ENCODE measurements at places on chromosomes 5 and 9.
A peak's percentile ranks its signal among the peaks of the same experiment; 100 is the strongest.

GRCh38 chr5:22651355-22651754, 201.8 kb downstream of the CDH12 start:
- peak; percentile 13 for DNase-seq

DNA sequence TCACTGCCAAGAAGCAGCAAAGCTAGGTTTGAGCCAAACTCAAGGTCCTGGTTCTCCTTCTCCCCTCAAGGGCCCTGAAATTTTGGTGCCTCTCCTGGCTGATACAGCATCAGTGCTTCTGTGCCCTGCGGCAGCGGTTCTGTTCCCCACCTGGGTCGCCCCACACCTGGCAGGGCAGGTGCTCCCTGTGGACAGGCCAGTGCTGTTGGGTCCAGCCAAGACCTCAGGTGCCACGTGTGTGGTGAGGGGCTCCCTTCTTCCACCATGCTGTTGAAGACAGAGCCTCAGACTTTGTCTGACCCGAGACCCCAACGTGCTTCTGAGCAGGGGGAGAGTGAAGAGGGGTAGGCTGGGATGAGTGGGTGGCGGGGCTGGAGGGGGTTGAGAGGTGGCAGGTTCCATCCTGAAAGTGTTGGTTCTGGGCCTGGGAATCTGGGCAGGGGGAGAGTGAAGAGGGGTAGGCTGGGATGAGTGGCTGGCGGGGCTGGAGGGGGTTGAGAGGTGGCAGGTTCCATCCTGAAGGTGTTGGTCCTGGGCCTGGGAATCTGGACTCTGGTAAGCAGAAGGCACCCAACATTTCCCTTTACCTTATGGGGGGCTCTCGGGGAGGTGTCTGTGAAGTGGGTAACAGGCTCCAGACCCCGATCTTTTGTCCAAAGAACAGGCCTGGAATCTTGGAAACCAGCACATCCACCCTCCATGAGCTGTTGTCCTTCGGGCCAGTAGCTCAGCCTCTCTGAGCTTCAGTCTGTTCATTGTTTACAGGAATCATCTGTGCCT, 2.3 kb downstream of the PLEKHG4B start:
- DNase-seq: no peak

GRCh38 chr9:30197954-30198353, 2186.5 kb upstream of the ACO1 start:
- peak; percentile 50 for DNase-seq

DNA sequence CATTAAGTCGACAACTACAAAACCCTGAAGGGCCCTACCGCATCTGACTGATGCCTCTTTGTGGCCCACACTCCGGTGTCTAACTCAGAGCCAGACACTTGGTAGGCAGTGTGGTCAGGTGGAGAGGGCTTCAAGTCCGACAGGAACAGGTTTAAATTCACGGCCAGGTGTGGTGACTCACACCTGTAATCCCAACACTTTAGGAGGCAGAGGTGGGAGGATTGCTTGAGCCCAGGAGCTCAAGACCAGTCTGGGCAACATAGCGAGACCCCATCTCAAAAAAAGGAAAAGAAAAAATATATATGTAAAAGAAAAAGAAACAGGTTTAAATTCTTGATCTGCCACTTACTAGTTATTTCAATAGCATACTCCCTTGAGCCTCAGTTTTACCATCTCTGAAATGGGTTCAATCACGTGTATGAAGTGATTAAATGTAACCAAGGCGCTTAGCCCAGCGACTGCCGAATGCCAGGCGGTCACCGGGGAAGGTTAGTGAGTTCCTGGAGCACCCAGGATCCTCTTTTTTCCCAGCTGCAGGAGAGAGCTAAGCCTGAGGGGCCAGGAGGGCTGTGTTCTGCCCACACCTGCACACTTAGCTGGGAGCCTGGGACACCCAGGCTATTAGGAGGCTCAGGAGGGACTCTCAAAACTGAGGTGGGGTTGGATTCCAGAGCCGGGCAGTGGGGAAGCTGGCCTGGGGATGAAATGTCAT, 943 bp downstream of the CLTB start:
- no peak for DNase-seq

- DNase-seq: no peak
Observed at GRCh38 chr5:58842852-58843251, 260.0 kb downstream of the RAB3C start.

- DNase-seq: no peak
Observed at GRCh38 chr5:127061956-127062355, 11.3 kb downstream of the C5orf63 start.

GRCh38 chr5:162550236-162550635, 482.7 kb downstream of the GABRG2 start:
- no peak for DNase-seq

GRCh38 chr5:154002511-154003020, 36.1 kb downstream of the FAM114A2 start:
- no peak for DNase-seq

- no peak for DNase-seq
Observed at GRCh38 chr9:34187891-34188240, 9.0 kb downstream of the UBAP1 start.

GRCh38 chr5:43097701-43098449, 22.8 kb upstream of the ZNF131 start:
- no peak for DNase-seq

GRCh38 chr9:126503333-126504085, 110.2 kb upstream of the LMX1B start:
- no peak for DNase-seq

DNA sequence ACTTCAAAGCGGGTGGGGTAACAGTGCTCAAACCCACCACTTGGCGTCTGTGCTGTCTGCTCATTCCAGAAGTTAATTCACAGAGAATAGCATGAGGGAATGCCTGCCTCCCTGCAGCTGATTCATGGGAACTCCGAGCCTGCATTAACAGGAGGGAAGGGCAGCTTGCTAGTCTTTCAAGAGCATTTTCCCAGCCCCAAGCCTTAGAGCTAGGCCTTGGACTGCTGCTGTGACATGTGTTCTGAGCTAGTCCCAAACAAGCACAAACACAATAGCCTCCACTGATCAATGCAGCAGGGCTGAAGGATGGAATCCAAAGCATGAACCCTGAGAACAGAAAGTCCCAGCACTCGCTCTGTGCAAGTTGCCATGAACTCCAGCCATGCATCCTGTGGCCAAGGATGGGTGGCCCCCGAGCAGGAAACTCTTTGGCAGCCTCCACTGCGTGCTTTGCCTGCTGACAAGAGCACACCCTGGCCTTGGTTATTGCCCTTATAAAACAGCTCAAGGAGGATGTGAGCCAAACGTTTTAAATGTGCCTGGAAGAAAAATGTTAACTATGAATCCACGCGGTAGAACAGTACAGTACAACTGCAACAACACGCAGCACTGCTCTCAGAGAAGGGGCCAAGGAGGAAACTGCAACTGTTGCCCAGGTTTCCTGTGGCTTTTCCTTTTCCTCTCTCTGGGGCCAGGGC, 653.1 kb upstream of the KLF4 start:
- DNase-seq: no peak
